Anterior cingulate cortex (tissue), 58 donors: ENCODE measurements at places on chromosomes 13 and 19.

GRCh38 chr19:6613711-6614110 lies 22.8 kb upstream of the CD70 start:
- no peak for DNase-seq

DNA sequence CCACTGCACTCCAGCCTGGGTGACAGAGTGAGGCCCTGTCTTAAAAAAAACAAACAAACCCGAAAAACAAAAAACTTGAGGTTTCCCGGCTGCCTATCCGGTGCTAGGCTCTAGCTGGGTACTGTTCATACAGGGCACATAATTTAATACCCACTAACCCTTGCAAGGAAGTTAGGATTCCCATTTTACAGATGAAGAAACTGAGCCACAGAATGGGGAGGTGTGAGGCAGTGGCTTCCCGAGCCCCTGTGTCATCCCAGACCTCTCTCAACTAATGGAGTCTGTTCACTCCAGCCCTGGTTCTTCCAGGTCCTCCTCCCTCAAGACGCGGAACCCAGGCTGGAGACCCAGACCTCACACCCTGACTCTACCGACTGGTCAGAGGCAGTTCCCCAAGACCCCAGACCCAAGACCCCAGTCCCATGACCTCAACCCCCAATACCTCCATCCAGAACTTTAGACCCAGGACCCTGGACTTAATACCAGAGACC lies 576 bp downstream of the APBA3 start:
- DNase-seq = no peak

- no peak for DNase-seq
Measured at GRCh38 chr13:71877256-71877653, 10.3 kb upstream of the DACH1 start.

DNA sequence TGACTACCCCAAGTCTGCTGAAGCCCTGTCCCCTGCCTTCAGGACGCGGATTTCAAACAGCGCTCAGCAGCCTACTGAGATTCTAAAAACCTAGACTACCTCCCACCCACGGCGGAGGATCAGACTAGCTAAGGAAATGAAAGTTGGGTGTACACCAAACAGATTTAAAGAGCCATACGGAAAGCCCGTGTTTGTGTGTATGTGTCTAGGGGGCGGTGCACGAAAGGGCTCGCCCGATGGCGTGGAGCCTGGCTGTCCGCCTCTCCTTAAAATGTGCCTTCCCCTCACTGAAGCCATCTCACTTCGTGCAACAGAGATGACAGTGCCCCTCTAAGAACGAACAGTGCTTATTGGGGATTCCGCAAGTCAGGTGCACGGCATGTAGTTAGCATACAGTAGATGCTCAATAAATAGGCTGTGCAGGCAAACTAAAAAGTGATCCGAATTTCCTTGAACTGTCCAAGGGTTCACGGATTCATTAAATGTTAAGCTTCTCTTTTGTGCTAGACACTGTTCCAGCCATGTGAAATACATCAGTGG lies 639 bp downstream of the LENG1 start:
- DNase-seq = no peak

- no peak for DNase-seq
Measured at GRCh38 chr13:21777813-21778212, 106.9 kb downstream of the FGF9 start.
